ENCODE measurements at places on chromosomes 3 and 15.

GRCh38 chr15:65057549-65057940, 10.2 kb downstream of the RASL12 start:
- no peak for DNase-seq

GRCh38 chr3:4528819-4529600, 35.9 kb downstream of the ITPR1 start:
- peak; percentile 48 for DNase-seq

- no peak for DNase-seq
Measured at GRCh38 chr15:65869954-65870871, 922 bp downstream of the RAB11A start.

- DNase-seq = no peak
Measured at GRCh38 chr15:66773129-66773873, 71.3 kb downstream of the SMAD6 start.

DNA sequence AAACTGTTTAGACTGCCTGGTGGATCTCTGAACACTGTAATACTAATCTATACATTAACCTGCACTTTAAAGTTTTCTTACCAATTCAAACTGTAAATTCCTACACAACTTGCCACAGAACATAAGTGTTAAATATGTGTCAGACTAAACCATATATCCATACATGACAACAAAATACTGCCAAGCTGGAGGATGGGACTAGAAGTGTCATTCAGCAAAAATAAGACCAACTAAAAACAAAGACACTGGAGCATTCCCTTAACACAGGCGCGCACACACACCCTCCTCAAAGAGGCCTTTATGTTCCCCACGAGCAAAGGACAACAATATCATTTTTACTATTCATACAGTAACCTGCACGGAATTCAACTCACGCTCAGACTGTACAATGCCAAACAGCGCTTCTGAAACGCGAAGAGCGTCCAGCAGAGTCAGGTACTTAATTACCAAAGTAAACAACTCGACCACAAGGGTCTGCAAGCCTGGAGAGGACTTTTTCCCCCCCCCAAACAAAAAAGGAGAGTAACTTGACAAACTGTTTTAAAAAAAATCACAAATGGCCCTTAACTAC, 1.1 kb downstream of the DCUN1D1 start:
- no peak for DNase-seq

DNA sequence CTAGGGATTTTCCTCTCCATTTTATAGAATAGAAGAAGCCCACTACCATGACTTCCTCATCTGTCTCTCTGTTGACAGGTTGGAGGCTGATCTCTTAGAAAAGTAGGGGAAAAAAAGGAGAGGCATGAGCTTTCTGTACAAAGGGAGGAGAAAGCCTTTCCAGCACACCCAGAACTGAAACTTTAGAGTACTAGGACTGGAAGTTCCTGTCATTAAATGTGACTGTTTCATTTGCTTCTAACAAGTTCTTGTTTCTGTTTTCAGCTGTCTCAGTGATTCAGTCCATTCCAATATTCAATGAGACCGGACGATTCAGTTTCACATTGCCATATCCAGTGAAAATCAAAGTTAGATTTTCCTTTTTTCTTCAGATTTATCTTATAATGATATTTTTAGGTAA, 39.0 kb downstream of the INTS14 start:
- no peak for DNase-seq

DNA sequence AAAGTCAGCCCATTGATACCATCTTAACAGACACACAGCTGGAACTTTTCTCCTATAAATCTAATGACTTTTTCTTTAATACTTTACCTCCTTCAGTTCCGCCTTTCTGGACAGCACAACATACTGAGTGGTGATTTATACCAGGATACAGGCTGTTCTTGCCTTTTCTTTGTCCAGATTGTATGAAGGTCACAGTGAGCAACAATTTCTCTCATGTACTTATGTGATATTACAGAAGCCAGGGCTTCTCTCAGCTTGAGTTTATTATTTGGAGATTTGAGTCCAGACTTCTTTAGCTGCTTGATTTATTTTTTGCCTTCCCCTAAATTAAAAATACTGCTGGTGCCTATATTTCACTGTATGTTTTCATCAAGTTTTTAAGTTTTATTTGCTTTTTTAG, 976.0 kb downstream of the ROBO2 start:
- DNase-seq = no peak

- no peak for DNase-seq
Measured at GRCh38 chr3:149291178-149291577, 42.3 kb downstream of the TM4SF18 start.

DNA sequence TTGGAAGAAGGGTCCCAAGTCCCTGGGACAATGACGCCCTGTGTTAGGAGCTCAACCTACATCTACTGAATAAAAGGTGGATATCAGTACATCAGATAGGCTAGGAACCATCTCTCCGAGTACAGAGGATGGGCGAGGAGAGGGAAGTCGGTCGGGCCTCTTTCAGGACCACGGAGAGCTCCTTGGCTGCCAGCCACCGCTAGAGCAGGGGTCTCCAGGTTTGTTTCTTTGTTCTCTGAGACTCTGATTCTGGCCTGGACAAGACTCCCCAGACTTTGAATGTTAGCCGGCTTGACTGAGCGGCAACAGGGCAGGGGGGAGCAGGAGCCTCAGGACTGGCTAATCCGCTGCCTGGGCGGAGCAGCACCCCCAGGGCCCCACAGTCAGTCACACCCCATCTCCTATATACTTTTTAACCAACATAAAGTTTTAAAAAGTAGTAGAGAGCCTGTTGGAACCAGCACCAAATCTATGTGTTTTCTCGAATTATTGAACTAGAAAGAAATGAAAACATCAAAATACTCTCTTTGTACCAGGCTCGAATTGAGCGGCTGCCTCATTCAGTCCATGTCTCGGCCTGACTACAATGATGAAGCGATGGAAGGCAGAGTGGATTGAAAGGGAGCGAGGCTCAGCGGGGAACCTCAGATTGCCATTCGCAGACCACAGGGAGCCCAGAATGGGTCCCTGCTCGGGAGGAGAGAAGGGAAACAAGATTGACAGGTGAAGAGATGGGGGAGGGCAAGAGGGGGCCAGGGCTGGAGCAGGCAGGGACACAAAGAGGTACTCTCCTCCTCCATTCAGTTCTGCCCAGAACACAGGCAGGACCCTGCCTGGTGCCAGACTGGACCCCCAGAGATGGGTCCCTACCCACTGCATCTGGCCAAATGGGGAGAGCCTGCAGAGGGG, 131.6 kb downstream of the TPRA1 start:
- DNase-seq = no peak

DNA sequence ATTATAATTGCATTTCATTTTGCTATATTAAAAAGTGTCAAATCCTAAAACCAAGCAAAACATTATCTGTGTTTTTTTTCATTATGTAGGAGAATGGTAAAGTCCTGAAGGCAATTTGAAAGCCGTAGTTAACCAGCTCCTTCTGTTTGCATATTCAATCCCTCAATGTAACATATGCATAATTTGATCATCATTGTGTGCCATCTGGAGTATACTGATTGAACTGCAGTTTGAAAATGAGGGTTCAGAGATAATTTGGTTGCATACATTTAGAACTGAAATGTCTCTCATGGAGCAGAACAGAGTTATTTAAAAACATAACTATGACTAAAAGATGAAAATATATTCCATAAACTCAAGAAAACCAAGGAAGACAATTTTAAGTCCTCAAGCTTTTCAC, 518.6 kb downstream of the GBE1 start:
- DNase-seq = no peak

- no peak for DNase-seq
Measured at GRCh38 chr3:39541917-39542329, 74.4 kb downstream of the MOBP start.

- DNase-seq = no peak
Measured at GRCh38 chr3:188196232-188196990, 42.5 kb downstream of the LPP start.

- DNase-seq = peak; percentile 89
Measured at GRCh38 chr15:40340740-40341400, at the start of gene CCDC9B. TSS of gene CCDC9B (minus strand) at chr15:40340939. CDS start at chr15:40340819, 120 bp downstream.

GRCh38 chr15:60510006-60510405, 31.1 kb upstream of the ICE2 start:
- DNase-seq = no peak

GRCh38 chr3:12347301-12347700, 58.4 kb downstream of the PPARG start:
- no peak for DNase-seq

DNA sequence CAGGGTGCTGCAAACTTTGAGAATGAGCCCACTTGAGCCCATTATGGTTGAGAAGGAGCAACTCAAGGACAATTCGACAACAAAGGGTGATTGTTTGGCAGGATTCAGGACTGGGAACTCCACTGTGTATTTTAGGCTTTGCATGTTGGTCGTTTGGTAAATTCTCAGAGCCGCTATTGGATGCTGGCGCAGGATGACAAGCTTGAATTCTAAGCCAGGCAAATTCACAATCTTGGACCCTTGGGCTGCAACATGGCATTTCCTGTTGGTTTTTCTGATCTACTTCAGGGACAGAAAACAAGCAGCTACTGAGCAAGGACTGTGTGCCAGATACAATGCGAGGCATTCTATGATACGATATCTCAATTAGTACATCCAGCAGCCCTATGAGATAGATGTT, 82.8 kb downstream of the RYR3 start:
- DNase-seq = no peak

GRCh38 chr15:26864664-26865191, 2.1 kb upstream of the GABRA5 start:
- DNase-seq = no peak

DNA sequence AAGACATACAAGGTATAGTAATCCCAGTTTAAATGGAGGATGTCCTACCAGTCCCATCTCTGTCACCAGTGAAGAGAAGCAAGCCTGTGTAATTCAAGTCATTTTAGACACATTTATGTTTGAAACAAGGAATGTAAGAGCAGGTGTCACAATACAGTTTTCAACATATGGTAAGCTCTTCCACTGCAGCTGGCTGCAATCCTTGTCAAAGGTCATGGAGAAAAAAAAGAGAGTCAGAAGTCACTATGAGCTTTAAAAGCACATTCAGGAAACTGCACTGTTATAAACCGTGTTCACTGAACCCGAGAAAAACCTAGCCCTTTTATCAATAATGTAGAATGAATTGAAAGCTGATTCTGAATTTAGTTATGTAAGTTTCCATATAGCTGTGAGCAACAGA, 206.4 kb downstream of the NAALADL2 start:
- DNase-seq = no peak

- no peak for DNase-seq
Measured at GRCh38 chr3:146682171-146682570, 77.0 kb upstream of the PLSCR5 start.

GRCh38 chr3:94529816-94530215, 467.0 kb downstream of the NSUN3 start:
- no peak for DNase-seq

- DNase-seq = no peak
Measured at GRCh38 chr3:168613151-168613550, 517.4 kb upstream of the GOLIM4 start.

DNA sequence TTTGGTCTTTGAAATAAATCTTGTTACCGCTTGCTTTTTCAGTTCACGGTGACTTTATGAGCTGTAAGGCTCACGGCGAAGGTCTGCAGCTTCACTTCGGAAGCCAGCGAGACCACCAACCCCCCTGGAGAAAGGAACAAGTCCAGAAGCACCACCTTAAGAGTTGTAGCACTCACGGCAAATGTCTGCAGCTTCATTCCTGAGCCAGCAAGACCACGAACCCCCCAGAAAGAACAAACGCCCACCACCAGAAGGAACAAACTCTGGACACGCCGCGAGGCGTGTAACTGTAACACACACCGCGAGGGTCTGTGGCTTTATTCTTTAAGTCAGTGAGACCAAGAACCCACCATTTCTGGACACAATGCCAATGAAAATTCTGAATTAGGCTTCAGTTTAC, 28.8 kb downstream of the GOLGA6A start:
- DNase-seq = no peak

DNA sequence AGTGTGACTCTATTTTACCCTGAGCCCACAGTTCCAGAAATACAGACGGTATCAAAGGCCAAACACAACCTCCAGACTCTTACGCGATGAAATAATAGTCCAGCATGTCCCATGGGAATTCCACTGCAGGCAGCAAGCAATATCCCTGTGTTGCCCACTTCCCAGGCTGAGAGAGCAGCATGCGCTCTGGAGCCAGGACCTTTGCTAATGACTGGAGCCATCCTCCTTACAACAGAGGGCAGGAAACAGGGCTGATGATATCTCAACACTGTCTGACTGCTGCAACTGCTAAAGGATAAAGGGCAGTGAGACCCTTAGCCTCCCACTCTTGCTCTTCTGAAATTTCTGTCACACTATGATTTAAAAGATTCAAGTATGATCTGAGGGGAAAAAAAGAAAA, 34.8 kb downstream of the MCF2L2 start:
- DNase-seq = no peak

DNA sequence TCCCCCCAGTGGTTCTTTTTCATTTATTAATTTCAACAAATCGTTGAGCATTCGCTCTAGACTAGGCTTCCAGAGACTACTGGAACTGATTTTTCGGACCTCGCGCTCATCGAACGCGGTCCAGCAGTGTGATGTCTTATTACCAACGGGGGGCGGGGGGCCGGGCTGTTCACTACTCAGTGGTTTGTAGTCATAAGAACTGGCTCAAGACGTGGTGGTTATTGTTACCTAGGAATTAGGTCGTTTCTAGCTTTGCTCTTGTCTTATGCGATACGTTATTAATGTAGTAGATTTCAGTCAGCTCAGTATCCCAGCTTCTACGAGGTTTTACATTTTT, 858 bp downstream of the RBM5 start:
- DNase-seq = no peak

DNA sequence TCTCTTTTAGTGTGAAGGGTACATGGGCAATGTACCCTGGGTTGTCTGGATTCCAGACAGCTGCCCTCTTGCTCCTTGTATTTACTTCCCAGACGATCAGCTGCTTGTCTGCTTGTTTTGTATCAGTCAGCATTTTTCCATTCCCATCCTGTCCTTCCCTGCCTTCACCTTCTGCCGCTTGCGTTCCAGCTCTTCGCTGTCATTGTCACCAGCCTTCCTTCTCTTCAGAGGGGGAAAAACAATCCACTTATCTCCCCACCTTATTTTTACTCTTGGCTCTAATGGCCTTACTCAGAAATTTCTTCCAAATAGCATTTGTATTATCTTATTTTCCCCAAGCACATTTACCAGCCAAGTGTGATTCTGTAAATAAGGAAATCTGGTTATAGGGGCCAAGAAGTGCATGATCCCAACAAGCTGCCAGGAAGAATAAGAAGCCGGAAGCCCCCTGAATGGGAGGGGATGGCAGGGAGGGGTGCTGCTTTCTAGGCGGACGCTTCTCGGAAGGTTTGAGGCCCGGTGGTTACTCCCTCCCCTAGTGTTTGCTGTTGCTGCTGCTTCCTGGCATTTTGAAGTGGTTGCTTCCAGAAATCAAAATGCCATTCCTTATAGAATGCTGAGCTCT, 497.6 kb downstream of the NTRK3 start:
- no peak for DNase-seq

DNA sequence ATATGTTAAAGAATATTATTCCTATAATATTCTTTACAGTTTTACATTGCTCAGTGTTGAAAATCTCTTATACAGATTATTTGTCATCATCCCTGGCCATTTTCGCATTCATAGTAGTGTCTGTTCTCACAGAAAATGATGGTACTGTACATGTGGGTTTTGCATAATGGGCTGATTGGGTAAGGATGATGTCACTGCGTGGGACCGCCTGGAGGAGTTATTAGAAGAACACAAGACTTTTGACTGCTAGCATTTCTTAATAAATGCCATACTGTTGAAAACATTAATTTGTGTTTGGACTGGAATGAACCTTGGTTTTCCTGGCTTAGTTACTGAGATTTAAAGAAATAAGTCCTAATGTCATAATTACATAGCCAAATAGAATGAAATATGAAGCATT, 20.3 kb downstream of the LRCH3 start:
- no peak for DNase-seq
